ENCODE measurements at places on chromosomes 5 and 9. TPM values are rescaled to one million over a fixed set of nuclear protein-coding genes. Genes with fewer than 3 reads are reported as not detected.

WWC1 gene
- total RNA-seq, result 21.0 TPM

SRD5A1 gene
- total RNA-seq, result 21.4 TPM

C5orf34 gene
- total RNA-seq, result 13.1 TPM

CDH18 gene
- total RNA-seq, result 1.8 TPM

CFAP77 gene
- total RNA-seq, result not detected

ARL14EPL gene
- total RNA-seq, result not detected

ADAMTS2 gene
- total RNA-seq, result not detected

SPATA31C1 gene
- not detected for total RNA-seq

SLC4A9 gene
- total RNA-seq, result not detected

TMOD1 gene
- total RNA-seq, result 1.9 TPM

DROSHA gene
- total RNA-seq, result 39.0 TPM

CATSPER3 gene
- total RNA-seq, result 0.40 TPM

SCGB3A2 gene
- not detected for total RNA-seq

EMB gene
- 23.4 TPM for total RNA-seq

ARSK gene
- 10.0 TPM for total RNA-seq

KIF20A gene
- total RNA-seq, result 35.2 TPM

CNTFR gene
- total RNA-seq, result 0.17 TPM

CYSRT1 gene
- 0.59 TPM for total RNA-seq

NR5A1 gene
- total RNA-seq, result not detected

FOXD4L5 gene
- 0.10 TPM for total RNA-seq

SPINK4 gene
- total RNA-seq, result not detected

GABRA6 gene
- not detected for total RNA-seq

ATOX1 gene
- 46.2 TPM for total RNA-seq

TMEM174 gene
- total RNA-seq, result not detected

NEUROG1 gene
- not detected for total RNA-seq

GABRA1 gene
- not detected for total RNA-seq

ELAVL2 gene
- 0.92 TPM for total RNA-seq

C9orf43 gene
- total RNA-seq, result 0.40 TPM

MYOT gene
- not detected for total RNA-seq

IQGAP2 gene
- 0.15 TPM for total RNA-seq

ANKRD55 gene
- total RNA-seq, result not detected

PITX1 gene
- 45.3 TPM for total RNA-seq

GRPEL2 gene
- total RNA-seq, result 75.5 TPM

FAM81B gene
- 0.30 TPM for total RNA-seq

SRP19 gene
- total RNA-seq, result 114 TPM

GPSM1 gene
- 17.3 TPM for total RNA-seq

Data from NCI-H460 (cell line).